ENCODE measurements at places on chromosomes 6 and 20.
A peak's percentile ranks its signal among the peaks of the same experiment; 100 is the strongest.

GRCh38 chr20:19729672-19730071 lies 28.4 kb upstream of the RIN2 start:
- DNase-seq: no peak

DNA sequence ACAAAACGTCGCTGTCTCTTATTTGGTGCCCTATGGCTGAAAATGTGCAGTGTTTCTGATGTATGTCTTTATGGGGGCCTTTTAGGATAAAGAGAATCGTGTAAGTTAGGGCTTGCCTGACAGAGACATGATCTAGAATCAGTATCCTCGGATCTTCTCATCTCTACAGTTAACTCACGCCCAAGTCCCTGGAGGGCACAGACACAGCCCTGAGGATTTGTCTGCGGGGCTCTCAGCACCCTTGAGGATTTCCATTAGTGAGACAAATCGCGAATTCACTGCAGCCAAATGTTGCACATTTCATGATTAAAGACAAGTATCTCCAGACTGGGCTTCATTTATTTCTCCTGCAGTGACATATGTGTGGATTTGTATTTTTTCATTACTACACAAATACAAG lies 552.7 kb downstream of the C6orf118 start:
- no peak for DNase-seq

DNA sequence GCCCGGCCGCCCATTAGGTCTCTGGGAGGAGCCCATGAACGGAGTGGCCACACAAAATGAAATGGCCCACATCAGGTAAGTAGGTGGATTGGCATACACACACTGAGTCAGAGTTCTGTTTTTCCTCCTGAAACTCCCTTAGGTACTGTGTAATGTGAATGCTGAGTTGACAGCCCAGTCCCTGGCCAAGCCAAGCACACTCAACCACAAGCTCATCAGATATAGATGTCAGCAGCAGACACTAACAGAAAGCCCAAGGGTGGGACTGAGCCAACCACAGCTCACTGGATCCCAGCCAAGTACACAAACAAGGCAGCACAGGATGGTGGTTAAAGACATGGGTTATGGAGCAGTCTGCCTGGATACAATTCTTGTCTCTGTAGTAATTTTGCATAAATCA lies 403.4 kb downstream of the GJA1 start:
- no peak for DNase-seq

GRCh38 chr6:40253420-40253819 lies 319.2 kb upstream of the MOCS1 start:
- DNase-seq: no peak

GRCh38 chr20:62027116-62027515 lies 38.6 kb downstream of the TAF4 start:
- no peak for DNase-seq

- no peak for DNase-seq
Measured at GRCh38 chr20:17790296-17790695, 90.5 kb downstream of the BANF2 start.

- DNase-seq: no peak
Measured at GRCh38 chr6:36067374-36068011, 39.9 kb downstream of the MAPK14 start.

- no peak for DNase-seq
Measured at GRCh38 chr6:87277123-87277522, 45.3 kb upstream of the SMIM8 start.

GRCh38 chr6:3844097-3844463 lies 5.1 kb upstream of the FAM50B start:
- DNase-seq: no peak

GRCh38 chr6:154039231-154039842 lies at the start of gene OPRM1:
Gene OPRM1, plus strand, starts transcription at chr6:154039240. Its CDS starts 305 bp downstream, at chr6:154039545.
- DNase-seq: no peak

DNA sequence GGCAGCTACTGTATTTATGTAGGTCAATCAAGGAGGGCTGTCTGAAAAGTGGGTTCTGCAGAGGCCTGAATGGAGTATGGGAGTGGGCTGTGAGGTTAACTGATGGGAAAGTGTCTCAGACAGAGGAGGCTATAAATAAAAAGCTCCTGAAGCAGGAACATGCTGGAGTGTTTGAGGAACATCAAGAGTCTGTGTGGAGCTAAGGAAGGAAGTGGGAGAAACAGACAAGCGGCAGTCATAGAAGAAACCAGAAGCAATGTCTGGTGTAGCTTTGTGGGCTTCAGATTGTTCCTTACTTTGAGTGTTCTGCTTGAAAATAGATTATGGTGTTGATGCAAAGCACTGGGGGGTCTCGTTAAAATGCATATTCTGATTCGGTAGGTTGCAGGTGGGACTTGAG lies 101.5 kb upstream of the OGFRL1 start:
- DNase-seq: no peak

- no peak for DNase-seq
Measured at GRCh38 chr20:35866418-35867202, 87.7 kb downstream of the SCAND1 start.

GRCh38 chr6:65943051-65943450 lies 236.0 kb upstream of the EYS start:
- DNase-seq: no peak

GRCh38 chr6:83958241-83958685 lies 75.3 kb upstream of the MRAP2 start:
- no peak for DNase-seq

GRCh38 chr6:105058316-105058715 lies 101.4 kb downstream of the LIN28B start:
- DNase-seq: no peak

DNA sequence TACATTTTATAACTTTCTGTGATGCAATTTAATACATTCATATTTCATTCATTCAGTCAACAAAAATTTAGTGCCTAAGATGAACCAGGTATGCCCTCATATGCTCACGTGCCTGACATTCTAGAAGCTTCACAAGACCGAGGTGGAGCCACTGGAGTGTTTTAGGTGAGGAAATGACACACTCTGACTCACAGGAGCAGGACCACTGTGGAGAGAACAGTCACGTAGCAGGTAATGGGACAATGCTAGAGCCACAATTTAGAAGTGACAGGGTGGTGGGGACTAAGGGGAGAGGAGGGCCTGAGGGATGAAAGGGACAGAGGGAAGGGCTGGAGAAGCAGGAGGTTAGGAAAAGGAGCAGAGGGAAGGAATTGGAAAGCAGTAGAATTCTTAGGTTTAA lies 17.6 kb upstream of the HLA-A start:
- DNase-seq: no peak

DNA sequence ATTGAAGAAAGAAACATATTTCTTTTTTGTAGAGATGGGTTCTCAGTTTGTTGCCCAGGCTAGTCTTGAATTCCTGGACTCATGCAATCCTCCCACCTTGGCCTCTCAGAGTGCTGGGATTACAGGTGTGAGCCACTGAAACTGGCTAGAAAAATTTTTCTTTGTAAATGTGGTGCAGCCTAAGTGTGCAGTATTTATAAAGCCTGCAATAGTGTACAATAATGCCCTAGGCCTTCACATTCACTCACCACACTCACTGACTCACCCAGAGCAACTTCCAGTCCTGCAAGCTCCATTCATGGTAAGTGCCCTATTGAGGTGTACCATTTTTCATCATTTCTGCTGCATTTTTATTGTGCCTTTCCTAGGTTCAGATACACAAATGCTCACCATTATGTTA lies 31.4 kb downstream of the NHSL1 start:
- DNase-seq: no peak

DNA sequence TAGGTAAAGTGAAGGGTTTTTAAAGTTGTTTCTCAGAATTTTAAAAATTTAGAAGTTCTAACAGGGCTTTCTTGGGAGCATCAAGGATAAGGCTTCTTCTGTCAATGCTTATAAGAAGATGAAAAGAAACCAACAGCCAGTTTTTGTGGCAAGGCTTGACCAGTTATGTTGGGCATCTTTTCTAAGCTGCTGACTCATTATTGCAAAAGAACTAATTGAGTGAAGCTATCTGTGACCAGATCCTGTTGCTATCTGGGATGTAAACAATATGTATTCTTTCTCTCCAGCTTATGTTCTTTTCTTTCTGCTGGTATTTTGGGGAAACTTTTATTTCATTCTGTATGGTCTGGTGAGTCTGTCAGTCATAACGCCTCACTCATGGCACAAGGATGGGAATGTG lies 643.8 kb downstream of the HDGFL1 start:
- no peak for DNase-seq

DNA sequence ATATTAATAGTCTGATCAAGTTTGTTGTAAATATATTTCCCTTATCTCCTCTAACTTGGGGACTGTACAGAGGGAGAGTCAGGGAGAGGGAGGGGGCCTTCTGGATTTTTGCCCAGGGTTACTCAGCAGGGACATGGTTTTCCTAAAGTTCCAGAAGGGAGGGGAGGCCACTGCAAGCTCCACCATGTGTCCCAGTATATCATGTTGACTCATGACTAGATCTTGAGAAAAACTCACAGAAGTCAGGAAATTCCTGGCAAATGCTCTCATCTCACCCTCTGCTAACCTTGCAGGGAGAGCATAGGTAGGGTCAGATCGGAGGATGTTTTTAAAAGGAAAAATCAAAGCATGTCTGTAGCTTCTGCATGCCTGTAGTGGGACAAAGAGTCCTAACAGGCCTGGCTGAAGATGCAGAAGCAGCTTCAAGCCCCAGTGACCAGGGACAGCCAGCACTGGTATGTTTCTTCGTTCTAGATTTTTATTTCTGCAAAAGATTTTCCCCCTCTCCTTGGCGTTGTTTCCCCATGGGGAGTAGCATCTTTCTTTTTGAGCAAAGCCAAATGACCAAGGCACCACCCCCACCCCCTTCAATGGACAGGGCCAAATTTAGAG lies 272.9 kb upstream of the SUPT3H start:
- DNase-seq: no peak

DNA sequence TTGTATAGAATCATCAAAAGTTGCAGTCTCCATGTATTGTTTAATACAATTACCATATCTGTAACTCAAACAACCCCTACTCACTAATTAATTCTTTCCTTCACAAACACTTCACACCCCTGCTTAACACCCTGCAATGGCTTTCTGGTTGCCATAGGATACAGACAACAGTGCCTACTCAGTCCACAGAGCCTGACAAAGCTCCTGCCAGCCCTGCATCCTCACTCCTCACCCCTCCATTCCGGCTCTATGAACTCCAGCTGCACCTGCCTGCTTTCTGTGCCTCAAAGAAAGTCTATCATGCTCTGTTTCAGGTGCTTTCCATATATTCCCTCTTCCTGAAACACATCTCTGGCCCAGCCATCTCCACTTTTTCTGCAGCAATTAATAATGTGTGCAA lies 253.4 kb downstream of the HACE1 start:
- no peak for DNase-seq

DNA sequence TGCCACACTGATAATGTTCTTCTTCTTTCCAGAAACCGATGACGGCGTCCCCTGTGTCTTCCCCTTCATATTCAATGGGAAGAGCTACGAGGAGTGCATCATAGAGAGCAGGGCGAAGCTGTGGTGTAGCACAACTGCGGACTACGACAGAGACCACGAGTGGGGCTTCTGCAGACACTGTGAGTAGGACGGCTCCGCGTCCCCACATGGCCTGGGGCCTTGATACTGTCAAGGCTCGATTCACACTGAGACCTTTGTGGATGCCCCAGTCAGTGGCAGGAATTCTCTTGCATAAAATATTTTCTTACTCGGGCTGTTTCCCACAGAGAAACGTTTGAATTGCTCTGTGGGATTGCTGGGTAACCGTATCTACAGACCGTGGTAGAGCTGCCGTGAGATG lies 41.5 kb upstream of the SLC22A1 start:
- DNase-seq: no peak

GRCh38 chr6:43943781-43944250 lies 173.8 kb downstream of the VEGFA start:
- no peak for DNase-seq

- no peak for DNase-seq
Measured at GRCh38 chr6:140320081-140321080, 945.9 kb upstream of the CITED2 start.

- no peak for DNase-seq
Measured at GRCh38 chr6:114390176-114390575, 47.4 kb upstream of the HS3ST5 start.

DNA sequence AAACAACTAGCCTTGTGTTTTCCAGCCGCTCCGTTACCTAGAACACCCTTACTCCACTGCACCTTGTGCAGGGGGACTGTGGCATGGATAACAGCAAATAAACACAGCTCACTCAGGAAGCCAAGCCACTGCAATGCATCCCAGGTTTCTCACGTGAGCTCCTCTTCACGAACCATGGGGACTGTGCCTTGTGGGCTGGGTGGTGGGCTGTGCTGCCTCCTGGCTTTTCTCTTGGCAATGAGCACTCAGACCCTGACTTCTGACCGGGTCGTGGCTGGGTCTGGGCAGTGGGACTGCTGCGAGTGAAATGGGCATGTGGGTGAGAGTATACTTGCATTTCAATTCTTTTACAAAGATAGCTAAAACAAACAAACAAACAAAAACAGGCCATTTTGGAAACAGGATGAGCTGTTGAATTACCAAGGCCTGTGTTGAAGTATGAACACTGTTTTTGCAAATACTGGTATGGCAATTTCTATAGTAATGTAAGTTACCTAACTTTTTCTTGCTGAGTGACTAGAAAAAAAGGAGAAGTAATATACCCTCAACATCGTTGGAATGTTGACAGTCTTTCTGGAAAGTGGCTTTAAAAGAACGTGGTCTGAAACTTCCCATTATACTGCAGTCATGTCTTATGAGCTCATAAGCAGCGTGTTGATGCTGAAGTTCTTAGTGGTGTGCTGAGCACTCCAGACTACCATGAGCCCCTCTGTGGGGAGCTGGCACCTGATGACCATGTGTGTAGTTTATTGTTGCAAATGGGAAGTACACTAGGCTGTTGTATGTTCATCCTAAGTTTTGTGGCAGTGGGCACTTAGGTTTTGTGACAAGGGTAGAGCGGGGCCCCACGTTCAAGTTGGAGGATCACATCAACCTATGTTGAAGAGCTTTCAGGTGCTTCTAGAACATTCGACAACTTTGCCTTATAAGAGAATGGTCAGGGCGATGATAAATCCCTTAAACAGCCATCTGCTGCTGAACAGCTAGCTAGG lies 120.4 kb downstream of the ARMC2 start:
- DNase-seq: no peak

DNA sequence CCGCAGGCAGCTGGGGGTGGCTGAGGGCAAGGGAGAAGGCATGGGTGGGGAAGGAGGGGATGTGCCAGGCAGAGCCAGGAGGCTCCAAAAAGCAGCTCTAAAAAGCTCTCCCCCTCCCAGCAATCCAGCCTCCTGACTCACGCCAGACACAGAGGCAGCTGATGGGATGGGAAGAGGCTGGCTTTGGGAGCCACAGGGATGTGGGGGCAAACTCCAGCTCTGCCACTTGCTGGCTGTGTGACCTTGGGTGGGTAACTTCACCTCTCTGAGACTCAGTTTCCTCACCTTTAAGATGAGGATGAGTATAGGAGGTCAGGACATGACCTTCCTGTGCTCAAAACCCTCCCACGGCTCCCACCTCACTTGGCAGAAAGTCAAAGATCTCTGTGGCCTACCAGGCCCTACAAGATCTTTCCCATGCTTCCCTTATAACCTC lies 148.9 kb downstream of the CEBPB start:
- peak; percentile 51 for DNase-seq

GRCh38 chr20:34468951-34469350 lies 47.3 kb upstream of the DYNLRB1 start:
- DNase-seq: no peak

- no peak for DNase-seq
Measured at GRCh38 chr20:25470045-25470444, 62.6 kb downstream of the GINS1 start.

GRCh38 chr6:106273087-106273486 lies 52.5 kb downstream of the ATG5 start:
- DNase-seq: no peak

Measured in C1 segment of cervical spinal cord (tissue), 14 donors.